ENCODE measurements at places on chromosomes 7 and 10.

GRCh38 chr10:110546499-110547110 is 20.9 kb upstream of the SMC3 start:
- DNase-seq: no peak

DNA sequence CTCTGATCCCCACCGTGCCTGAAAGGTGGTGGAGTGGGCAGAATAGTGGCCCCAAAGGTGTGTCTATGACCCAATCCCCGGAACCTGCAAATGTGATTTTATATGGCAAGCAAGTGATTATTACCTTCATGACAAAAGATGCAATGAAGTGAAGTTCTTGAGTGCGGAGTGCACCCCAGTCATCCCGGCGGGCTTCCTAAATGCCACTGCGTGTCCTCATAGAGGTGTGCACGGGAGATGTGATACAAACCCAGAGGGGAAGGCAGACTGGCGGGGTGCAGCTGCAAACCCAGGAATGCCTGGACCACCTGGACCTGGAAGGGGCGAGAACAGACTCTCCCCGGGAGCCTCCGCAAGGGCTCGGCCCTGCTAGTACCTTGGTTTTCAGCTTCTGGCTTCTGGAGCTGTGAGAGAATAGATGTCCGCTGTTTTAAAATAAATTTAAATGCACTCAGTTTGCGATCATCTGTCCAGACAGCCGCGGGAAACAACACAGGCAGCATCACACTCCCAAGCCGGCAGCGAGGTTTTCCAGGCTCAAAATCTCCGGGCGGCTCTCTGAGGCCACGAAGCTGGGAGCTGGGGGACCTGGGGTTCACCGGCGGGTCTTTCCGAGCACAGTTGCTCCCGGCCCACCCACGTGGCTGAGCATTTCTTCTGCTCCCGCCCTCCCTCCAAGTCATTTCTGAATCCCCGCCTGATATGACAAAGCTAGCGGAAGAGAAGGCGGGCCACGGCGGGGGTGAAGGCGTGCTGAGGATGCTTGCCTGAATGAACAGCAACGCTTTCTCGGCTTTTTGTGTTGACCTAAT is 50.4 kb upstream of the EBF3 start:
- DNase-seq: peak; percentile 17

GRCh38 chr10:27369880-27370279 is 129.3 kb upstream of the ACBD5 start:
- no peak for DNase-seq

DNA sequence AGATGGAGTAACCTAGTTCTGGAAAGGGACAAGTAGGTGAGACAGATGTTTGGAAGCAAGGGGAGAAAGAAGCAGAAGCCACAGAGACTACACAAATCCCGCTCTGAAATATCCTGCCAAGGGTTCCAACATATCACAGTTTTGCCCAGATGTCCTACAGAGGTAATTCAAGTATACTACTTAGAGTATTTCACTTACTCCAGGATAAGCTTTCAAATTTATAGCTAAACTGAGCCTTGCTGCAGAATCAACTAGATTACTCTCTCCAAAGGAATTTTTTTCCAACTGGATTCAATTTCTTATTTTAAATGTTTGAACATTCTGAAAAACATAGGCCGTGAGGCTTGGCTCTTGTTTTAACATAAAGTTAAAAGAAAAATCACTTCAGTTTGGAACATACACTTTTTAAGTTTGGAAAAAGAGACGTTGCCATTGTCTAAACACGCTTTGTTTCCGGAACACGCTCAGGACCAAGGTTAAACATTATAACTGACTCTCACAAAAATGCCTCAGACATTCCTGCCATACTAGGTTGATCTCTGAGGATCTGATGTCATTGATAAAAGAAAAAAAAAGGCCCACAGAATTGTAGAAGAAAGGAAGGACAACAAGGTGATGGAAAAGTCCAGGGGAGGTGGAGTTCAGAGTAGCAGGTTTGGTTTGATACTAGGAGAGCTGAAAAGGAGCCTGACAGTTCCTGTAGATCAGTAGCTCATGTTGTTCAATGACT is 74.8 kb downstream of the FAM185A start:
- DNase-seq: no peak

GRCh38 chr10:125995726-125996304 is 99.5 kb downstream of the FANK1 start:
- no peak for DNase-seq

DNA sequence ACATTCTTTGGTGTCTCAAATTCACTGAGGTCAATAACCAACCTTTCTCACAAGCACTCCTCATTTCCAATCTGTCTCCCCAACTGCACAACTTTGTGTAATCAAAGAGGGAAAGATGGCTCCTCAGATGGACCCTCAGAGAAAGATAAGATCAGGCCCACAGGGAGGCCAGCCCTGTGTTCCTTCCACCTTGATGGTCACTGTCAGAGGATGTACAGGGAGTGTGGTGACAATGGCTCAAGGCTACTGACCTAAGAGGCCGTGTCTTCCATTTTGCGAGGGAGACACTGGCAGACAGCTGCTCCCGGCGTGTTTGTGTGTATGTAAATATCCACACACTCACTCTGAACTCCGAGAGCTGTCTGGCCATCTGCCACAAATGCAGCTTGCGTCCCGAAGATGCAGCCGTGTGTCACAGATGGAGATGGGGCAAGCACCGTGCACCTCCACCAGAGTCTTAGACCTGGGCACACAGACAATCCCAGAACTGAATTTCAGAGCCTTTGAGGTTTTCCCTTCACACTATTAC is 712.1 kb upstream of the NRP1 start:
- peak; percentile 14 for DNase-seq

- peak; percentile 42 for DNase-seq
Measured at GRCh38 chr10:122044713-122045112, 55.8 kb downstream of the TACC2 start.

GRCh38 chr10:43868952-43869351 is 220.3 kb upstream of the ZNF32 start:
- DNase-seq: no peak

DNA sequence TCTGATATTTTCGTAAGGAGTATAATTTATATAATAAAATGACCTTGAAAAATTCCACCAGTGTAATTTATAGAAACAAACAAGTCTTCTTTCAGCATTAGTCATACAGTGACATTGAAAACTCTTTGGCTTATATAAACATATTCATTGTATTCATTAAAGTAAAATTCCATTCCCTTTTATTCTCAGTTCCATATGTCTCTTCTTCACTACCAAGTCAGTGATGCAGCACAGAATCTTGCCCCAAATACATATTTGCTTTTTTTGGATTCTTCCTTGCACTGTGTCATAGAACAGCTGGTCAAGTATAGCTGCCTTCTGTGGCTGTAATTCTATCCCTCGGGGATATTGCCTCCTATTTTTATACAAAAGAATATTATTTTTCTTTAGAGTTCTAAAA is 884.5 kb upstream of the POT1 start:
- no peak for DNase-seq

- DNase-seq: no peak
Measured at GRCh38 chr10:74910241-74910975, 84.0 kb downstream of the KAT6B start.

DNA sequence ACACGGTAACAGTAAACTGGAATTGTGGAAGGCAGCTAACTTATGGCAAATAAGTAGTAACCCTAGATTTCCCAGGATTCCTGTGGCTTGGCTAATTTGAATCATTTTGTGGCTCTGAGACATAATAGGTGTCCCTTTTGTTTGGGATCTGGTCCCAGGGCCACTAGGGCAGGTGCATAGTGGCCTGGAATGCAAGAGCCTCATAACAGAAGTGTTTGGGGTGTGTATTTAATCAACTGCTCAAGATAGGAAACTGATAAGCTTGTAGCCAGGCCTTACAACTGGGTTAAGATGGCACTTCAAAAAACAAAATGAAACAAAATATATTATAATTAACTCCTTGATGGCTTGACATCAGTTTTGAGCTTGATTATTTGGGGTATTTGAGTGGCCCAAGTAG is 541.8 kb downstream of the ETV1 start:
- DNase-seq: no peak

- no peak for DNase-seq
Measured at GRCh38 chr10:99524736-99525380, 7.9 kb upstream of the NKX2-3 start.

GRCh38 chr7:102883098-102883860 is 29.5 kb upstream of the LRRC17 start:
- DNase-seq: no peak

DNA sequence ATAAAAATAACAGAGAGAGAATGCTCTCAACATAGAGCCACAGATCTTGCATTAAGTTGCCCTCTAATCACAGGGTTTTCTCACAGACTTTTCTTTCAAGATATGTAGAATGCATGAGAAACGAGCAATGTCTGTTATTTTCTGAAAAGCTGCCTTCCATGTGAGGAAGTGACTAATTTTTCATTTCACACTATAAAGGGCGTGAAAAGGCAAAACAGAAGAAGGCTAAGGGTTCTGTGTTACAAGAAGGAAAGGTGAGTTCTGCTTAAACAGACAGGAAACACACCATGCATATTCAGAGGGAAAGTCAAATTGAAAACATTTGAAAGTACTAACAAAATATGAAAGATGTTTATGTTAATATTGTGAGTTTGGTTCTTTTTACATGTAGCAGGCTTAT is 189.2 kb downstream of the SEMA3D start:
- DNase-seq: no peak

GRCh38 chr7:106484562-106484961 is 176.4 kb downstream of the CCDC71L start:
- no peak for DNase-seq

DNA sequence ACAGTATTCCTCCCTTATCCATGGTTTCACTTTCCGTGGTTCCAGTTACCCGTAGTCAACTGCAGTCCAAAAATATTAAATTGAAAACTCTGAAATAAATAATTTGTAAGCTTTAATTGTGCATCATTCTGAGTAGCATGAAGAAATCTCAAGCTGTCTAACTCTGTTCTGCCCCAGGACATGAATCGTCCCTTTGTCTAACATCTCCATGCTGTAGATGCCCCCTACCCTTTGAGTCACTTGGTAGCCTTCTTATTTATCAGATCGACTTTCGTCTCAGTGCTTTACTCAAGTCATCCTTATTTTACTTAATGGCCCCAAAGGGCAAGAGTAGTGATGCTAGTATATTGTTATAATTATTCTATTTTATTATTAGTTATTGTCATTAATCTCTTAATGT is 41.8 kb downstream of the CPED1 start:
- DNase-seq: no peak

DNA sequence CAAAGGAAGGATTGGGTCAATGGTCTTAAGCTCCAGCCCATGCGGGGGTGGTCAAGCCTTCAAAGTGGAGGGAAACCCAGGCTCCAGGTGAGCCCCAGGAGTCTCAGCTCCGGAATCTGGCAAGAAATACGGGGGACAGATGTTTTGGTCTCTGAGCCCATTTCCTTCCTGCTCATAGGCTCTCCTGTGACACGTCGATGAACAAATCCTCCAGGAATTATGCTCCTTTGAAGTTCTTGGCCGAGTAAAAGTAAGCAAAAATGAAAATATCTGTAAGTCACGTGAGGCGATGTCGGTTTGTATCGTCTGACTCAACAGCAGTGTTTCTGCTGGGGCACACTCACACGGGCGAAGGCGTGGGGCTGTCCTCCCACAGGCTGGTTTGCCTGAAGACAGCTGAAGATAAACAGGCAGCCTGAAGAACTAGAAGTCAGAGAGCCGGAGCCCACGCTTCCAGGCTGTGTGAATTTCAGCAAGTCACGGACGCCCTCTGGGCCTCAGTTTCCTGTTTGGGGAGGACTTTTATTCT is 52.6 kb upstream of the SMNDC1 start:
- no peak for DNase-seq

GRCh38 chr7:17640730-17641377 is 299.4 kb downstream of the SNX13 start:
- no peak for DNase-seq

GRCh38 chr7:16921644-16922257 is 40.0 kb upstream of the AGR3 start:
- DNase-seq: peak; percentile 61

GRCh38 chr10:48442809-48443177 is 136.3 kb downstream of the MAPK8 start:
- DNase-seq: no peak

DNA sequence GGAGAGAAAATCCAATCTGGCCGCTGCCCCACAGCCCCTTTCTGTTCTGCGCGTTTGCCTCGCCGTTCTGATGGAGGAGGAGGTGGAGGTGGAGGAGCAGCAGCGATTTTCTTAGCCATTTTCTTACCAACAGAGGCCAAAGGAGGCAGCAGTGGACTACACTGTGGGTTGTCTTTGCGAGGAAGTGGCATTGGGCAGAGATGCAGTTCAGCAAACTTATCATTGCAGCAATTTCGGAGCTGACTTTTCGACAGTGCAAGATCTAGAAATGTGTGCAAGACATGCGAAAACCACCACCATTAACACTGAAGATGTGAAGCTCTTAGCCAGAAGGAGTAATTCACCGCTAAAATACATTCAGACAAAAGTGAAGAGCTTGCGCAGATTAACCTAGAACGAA is 1.9 kb upstream of the ARL4A start:
- no peak for DNase-seq

- no peak for DNase-seq
Measured at GRCh38 chr7:4616116-4616515, 66.0 kb upstream of the FOXK1 start.

- DNase-seq: no peak
Measured at GRCh38 chr7:79293655-79294142, 159.8 kb downstream of the MAGI2 start.

DNA sequence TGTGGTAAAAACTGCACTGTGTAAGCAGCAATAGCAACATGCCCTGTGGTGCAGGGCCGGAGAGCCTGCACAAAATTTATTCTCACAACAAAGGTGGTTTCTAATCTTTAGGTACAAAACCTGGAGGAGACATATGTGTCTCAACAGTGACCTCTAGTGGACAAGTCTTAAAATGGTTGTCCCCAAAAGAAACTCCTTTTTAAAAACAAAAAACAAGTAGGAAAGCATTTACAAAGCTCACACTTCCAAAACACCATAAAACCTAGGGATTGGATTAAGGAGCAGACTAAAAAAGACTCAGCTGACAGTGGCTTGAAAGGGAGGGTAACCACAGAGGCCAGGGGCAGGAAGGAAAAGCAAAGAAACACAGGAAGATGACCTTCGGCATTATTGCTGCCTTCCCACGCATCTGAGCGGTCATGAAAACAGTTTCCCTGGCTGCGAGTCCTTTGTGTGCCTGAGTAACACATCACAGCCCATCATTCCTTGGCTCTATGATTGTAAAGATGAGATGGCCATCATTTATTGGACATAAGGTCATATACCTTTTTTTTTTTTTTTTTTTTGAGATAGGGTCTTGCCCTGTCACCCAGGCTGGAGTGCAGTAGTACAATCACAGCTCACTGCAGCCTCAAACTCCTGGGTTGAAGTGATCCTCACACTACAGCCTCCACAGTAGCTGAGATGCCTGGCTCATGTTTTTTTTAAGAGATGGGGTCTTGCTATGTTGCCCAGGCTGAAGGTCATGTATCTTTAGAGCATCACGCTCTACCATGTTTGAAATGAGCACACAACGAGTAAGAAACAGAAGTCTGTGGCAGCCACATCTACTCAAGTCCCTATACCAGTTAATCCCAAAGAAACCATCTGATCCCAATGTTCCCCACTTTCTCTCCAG is 39.5 kb downstream of the RSU1 start:
- peak; percentile 72 for DNase-seq

DNA sequence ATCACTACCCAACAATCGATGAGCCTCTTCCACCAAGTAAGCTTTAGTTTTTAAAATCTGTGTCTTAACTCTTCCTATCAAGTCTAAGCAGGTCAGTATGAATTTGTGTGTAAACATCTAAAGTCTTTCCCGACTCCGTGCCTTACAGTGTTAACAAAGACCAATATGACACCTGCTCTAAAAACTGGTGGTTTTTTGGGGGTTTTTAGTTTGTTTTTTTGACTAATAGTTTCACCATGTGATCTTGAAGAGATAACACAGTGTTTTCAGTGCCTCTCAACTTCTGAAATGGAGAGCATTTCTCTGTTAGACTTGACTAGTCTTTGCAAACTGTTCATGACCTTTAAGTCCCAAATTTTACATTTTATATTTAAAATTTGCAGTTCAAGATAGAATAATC is 132.0 kb upstream of the STK17A start:
- DNase-seq: no peak

Measured in renal pelvis (tissue), 12 donors.